ENCODE measurements at places on chromosomes 1 and 21.

GRCh38 chr1:37553598-37553926 lies 531 bp downstream of the SNIP1 start:
- no peak for DNase-seq

GRCh38 chr1:162230096-162230495 lies 146.6 kb downstream of the SPATA46 start:
- no peak for DNase-seq

DNA sequence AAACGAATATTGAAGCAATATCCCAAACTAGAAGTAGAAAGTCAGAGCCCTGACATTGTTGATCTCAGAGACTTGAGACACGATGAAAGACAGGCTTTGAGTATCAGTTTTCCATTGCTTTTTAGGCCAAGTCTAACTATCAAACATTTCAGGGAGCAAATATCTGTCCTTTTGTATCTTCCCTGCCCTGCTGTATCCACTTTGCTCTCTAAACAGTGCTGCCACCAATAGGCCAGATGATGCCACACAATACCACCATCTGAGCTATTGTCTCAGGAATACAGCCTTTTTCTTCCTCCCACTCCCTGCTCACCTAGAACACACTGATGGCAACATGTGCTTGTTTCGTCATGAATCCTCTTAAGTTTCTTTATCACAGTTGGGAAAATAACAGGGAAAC lies 62.6 kb upstream of the SPAG17 start:
- no peak for DNase-seq

- DNase-seq = no peak
Observed at GRCh38 chr1:110229348-110230001, 19.4 kb downstream of the KCNC4 start.

GRCh38 chr1:175193527-175193910 lies 943 bp upstream of the KIAA0040 start:
- DNase-seq = no peak

GRCh38 chr1:245942856-245943255 lies 564.2 kb downstream of the SMYD3 start:
- no peak for DNase-seq

DNA sequence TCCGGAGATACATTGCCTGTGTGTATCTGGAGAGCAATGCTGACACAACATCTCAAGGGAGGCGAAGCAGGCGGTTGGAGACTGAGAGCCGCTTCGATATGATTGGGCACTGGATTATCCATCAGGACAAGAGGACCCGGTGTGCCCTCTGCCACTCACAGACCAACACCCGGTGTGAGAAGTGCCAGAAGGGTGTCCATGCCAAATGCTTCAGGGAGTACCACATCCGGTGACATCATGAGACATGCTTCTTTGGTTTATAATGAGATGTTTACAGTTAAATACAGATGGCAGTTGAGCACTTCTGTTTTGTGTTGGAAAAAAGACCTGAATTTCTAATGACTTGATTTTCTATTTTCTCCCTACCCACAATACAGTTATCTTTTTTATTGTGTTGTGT lies 12.1 kb downstream of the PGBD2 start:
- DNase-seq = no peak

DNA sequence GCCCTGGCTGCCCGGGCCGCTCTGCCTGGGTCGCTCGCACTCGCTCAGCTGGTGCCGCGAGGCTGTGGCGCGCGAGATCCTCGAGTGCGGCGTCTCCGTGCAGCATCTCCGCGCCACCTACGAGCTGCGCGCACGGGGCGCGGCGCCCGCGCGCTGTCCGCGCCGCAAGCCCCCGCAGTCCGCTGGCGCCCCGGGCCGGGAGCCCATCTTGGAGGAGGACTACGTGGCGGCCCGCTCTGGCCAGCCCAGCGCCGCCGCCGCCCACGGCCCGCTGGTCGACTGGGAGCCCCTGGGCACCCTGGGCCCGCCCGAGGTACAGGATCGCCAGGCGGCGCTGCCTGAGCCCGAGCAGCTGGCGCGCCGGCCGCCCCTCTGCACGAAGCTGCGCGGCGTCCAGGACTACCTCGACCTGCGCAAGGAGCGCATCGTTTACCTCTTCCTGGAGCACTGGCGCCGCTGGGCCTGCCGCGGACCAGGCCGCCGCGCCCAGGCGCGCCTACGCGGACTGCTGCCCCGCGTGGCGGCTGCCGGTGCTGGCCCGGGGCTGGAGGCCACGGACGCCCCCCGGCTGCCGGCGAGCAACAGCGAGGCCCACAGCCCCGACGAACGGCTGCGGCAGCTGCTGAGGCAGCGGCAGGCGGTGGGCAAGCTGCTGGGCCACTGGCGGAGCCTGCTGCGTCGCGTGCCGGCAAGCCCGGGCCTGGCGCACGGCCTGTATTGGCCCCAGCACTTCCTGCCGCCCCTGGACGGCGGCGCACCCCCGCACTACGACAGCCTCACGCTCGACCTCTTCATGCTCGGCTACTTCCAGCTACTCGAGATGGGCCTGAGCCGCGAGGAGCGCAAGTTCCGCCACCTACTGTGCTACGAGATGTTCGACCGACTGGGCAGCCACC lies 10.9 kb downstream of the TNFRSF25 start:
- no peak for DNase-seq

- DNase-seq = no peak
Observed at GRCh38 chr21:42190486-42190863, 28.5 kb upstream of the ABCG1 start.

DNA sequence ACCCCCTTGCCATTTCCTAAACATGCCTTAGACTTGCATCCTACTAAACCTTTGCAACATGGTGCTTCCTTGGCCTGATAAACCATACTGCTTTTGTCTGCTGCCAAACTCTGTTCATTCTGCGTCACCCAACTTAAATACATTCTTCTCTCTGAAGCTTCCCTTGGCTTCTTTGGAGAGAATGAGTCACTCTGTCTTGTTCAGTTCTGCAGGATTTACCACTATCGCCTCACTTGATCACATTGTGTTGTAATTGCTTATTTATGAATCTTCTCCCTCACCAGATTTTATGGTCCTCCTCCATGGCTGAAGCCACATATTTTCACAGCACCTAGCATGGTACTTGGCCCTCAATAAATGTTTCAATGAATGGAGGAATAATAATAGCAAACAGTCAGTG lies 21.7 kb upstream of the TUT4 start:
- peak; percentile 9 for DNase-seq

- DNase-seq = no peak
Observed at GRCh38 chr21:38556390-38556789, 58.1 kb upstream of the ERG start.

DNA sequence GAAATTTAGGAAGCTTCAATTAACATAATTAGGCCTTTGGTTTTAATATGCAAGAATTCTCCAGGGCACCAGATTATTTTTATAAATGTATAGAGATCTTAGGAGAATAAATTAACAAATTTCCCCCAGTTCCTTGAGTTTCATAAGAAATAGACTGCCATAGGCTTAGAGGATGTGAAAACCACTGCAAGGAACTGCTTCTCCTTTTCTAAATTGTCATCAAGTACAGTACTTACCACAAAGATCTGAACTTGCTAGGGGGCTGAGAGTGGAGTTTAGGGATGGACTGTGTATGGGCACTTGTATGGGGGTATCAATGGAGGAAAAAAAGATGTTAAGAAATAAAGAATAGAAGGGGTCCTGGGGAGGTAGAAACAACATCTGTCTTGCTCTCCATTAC lies 31.1 kb downstream of the LHX8 start:
- no peak for DNase-seq

DNA sequence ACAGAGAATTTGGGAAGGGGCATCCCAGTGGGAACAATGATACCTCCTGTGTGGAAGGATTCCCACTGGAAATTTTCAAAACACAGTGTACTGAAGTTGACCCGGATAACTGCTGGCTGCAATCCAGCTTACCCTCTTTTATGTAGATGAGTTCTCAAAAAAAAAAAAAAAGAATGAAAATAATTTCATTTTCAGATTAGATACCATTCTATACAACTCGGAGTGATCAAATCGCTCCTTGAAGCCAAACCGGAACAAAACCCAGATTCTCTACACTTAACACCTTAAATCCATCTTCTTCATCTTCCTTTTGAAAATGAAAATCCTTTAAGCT lies 69.1 kb downstream of the KAZN start:
- no peak for DNase-seq

- DNase-seq = peak; percentile 17
Observed at GRCh38 chr1:230158415-230159291, 91.6 kb downstream of the GALNT2 start.

DNA sequence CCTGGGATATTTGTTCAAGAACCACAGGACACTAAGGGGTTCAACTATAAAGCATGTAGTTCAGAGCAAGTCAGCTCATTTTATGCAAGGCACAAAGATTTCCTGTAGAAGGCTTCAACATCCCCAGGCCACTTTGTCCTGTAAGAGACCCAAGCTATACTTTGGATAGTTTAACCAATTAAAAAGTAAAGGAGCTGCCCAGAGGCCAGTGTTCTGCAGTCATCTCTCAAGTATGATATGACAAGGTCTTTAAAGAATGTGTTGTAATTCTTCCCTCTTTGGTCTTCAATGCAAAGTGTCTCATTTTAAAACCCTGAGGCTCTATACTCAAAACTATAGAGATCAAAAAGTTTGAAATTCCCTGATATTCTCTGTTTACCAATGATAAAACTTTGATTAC lies 34.1 kb downstream of the KRTAP20-3 start:
- DNase-seq = no peak

DNA sequence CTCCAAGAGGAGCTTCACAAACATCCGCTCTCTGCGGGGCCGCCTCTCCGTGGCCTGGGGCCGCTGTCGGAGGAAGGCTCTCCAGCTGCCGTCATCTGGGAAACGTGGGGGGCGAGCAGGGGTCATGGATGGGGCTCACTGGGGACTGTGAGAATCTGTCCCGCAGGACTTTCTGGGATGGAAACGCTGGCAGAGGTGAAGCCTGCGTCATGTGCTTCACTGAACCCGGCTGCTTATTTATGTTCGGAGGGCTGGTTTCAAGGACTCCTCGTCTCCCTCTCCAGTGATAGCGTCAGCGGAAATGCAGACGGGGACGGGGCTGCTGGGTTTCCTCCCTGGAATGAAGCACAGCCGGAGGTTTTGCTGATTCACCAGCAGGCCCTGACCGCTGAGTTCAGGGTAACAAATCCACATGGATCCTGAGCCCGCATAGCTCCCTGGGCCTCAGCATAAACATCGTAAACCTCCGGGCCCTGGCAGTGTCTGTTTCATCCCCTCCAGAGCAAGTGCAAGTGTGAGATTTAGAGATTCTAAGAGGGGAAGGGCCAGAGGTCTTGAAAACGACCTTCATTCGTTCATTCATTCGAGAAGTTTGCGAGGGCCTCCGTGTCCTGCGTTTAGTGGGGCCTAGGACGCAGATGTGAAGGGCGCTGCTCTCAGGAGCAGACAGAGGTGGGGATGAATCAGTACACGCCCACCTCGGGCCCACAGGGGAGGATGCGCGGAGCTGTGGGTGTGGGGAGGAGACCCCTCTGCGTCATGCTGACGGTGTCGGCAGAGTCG lies 7.0 kb upstream of the POFUT2 start:
- no peak for DNase-seq

DNA sequence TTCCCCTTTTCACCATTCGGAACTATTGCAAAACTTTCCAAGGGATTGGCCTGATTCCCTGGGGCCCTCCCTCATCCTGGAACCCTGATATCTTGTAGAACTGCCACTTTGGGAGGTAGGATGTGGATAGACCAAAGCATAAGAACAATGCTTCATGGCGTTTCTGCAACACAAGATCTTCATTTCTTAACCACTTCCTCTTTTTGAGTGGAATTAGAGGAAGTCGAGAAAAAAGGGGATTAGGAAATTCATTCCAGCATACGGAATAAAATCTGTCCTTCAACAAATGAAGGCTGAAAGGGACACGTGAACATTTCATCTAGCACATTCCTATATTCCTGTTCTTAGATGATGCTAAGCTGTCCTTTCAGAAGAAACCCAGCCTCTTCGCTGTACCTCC lies 149.3 kb downstream of the HUNK start:
- no peak for DNase-seq

DNA sequence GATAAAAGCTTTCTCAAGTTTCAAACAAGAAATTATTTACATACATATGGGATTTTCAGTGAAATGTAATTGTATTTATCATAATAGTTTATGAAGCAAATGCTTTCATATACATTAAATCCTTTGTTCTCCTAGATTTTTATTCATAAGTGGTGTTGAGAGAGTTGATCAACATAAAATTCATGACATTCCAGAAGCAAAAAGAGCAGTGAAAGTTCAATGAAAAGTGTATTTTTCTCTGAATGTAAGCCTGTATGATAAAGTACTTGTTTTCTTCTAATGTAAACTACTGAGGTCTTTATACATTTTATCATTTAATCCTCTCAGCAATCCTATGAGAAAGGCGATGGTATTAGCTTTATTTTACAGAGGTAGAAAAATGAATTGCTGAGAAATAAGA lies 146.5 kb downstream of the PLA2G4A start:
- DNase-seq = no peak
